ENCODE measurements at places on chromosomes 12 and 14.

- DNase-seq, result no peak
These were observed 22.1 kb downstream of the ACVR1B start for GRCh38 chr12:51973560-51973959.

DNA sequence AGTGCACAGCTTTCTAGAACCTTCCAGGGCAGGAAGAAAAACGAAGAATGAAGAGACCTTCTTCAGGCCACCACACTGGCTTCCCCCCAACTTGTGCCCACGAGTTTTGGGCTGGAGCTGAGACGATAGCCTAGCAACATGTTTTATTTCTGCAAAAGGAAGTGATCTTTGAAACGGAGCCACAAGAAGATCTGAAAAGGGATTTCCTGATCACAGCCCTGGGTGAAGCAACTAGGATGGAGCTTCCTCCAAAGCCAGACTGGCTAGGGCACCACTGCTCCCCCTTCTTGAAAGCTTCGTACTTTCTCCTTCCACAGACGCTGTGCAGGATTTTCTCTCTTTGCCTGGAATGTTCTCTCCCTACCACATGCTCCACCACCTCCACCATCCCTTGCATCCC, 418.3 kb downstream of the MED13L start:
- no peak for DNase-seq

DNA sequence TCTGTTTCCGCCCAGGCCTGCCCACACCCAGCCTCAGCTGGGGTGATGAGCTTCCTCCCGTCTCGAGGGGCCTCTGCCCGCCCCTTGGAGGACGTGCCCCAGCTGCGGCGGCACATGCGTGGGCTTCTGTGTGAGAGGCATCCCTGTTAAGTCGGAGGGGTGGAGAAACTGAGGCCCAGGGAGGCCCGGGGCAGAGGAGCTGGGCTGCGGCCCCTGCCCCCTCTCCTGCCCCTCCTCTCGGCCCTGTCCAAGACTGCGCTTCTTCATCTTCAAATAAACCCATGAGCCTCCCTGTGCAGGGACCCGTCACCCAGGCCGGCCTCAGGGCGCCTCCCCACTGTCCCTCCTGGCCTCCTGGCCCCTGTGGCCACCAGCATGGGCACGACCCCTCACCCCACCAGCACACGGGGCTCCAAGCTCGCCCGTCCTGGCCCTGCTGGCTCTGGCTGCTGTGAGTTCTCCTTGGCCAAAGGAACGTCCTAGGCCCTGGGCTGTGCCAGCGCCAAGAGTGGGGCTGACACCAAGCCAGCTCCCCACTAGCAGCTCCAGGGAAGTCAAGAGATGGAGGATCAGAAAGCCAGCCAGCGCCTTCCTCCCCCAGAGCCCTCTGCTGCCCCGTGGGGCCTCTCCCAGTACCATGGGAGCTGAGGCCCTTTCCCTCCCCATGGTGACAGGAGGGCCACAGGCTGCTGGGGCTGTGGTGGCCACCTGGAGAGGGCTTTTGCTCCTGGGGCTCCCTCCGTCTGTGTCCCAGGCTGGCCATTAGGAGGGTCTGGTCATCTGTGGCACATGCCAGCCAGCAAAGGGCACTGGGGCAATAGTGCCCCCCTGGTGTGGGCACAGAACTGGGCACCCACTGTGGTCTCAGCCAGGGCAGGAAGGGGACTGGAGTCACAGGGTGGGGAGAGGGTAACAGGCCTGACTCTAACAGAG, 180.4 kb downstream of the KIF26A start:
- no peak for DNase-seq

- DNase-seq, result no peak
These were observed 49.2 kb downstream of the FBXW8 start for GRCh38 chr12:116959845-116960514.

GRCh38 chr14:94685681-94686485, 73.7 kb downstream of the SERPINA3 start:
- DNase-seq, result no peak

GRCh38 chr14:106308839-106309389, 782.5 kb downstream of the TMEM121 start:
- peak; percentile 34 for DNase-seq

DNA sequence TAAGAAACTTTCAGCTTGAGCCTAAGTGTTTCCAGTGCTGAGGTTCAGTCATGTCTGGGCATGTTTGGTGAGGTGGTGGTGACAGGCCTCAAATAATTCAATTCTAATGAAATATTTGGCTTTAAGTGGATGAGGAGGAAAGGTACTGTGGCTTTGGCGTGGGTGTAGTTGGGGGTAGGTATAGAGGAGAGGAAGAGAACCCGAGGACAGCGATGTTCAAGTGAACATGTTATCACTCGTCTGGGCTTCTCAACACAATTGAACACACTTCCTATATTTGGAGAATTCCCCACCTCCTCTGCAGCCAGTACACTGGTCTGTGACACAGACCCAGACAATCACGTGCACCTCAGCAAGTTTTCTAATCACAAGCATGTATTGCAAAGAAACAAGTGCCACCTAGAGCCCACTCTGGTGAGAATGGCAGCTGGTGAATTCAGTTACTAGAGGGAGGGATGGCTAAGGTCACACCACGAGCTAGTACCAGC, 53.0 kb downstream of the IFNG-AS1 start:
- no peak for DNase-seq

DNA sequence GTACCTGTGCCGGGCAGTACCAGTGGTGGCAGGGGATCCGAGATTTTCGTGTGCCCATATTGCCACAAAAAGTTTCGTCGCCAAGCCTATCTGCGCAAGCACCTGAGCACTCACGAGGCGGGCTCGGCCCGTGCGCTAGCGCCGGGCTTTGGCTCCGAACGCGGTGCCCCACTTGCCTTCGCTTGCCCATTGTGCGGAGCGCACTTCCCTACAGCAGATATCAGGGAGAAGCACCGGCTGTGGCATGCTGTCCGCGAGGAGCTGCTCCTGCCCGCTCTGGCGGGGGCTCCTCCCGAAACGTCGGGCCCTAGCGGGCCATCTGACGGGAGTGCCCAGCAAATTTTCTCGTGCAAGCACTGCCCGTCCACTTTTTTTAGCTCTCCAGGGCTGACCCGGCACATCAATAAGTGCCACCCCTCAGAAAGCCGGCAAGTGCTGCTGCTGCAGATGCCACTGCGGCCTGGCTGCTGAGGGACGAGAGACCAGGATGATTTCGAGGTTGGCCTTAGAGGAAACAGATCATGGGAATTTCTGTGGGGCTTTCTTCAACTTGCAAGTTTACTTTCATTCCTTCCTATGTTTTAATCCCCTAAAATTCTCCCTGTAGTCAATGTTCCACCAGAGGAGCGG, 1.6 kb downstream of the INSM2 start:
- no peak for DNase-seq

DNA sequence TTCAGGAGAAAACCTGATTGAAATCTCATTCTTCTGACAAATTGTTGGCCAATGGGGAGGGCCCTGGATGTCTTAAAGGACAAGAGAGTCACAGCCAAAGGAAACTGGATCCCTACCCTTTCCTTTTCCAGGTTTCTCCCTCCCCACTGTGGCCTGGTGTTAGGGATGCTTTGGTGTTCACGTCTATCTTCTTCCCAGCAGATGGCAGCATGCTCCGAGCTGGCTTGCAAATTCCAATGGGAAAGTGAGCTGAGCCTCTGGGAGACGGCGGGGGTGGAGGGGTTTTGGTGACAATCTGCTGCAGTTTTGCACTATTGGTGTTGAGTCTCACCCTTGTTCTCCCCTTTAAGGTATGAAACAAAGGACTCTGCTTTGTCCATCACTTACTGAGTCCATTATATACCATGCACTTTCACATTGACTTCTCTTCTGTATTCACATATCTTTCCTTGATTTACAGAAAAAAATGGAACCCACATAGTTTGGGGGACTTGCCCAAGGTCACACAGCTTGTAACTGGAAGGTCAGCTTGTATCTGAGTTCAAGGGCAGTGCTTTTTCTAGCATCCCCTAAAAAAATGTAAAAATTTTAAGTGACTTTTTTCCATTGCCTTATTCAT, 39.3 kb downstream of the CCDC177 start:
- no peak for DNase-seq

DNA sequence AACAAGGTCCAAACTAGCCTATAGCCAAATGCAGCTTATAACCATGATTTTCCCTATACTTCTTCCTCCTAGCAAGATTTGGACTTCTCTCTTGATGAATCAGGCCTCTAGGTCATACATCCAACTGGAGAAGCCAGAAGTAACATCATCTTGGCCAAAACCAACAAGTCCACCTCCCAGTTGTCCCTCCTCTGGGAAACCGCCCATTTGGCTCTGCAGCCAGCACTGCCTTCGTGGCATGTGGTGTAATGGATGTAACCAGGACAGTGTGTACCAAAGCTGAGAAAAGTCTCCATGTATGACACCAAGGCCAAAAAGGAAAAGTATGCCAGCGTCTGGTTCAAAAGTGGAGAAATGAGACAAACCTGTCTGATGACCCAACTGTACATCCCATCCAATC, 59.3 kb upstream of the VASH1 start:
- no peak for DNase-seq

GRCh38 chr14:106737021-106737420, 1210.6 kb downstream of the TMEM121 start:
- DNase-seq, result no peak

- DNase-seq, result no peak
These were observed 419 bp upstream of the ATXN7L3B start for GRCh38 chr12:74537126-74537706.

- no peak for DNase-seq
These were observed 23.2 kb downstream of the GALNT9 start for GRCh38 chr12:132305991-132306884.

DNA sequence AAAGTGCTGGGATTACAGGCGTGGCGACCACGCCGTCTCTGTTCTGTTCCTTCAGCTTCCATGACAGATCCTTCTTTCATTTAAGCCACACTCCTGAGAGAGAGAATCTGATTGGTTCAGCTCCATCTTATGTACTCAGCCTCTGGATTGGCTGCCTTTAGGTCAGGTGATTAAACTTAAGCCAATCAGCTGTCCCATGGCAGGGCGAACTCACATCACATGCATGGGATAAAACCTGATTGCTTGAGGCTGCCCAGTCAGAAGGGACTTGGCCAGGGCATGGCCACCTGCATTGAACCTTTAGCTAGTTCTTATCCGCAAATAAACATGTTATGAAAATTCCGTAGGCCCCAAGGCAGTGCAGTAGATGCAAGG, 274.2 kb downstream of the SUDS3 start:
- no peak for DNase-seq

DNA sequence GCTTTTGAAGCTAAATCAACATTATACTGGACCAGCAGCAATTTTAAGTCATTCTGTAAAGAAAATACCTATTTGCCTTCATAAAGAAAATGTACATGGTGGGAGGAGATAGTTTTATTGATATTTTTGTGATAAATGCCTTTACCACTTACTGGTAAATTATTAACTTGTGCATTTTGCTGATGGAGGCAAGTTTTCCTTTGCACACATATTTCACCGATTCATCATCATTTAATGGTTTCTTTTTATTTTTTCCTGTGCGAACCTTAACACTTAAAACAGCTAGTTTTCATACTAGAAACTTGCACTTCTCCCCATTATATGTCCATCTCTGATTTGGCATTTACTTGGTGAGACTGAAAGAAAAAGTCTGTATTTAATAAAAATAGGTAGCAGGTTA, 239.3 kb downstream of the TRHDE start:
- no peak for DNase-seq

- DNase-seq, result no peak
These were observed 238.3 kb downstream of the SLC41A2 start for GRCh38 chr12:104719700-104720338.

DNA sequence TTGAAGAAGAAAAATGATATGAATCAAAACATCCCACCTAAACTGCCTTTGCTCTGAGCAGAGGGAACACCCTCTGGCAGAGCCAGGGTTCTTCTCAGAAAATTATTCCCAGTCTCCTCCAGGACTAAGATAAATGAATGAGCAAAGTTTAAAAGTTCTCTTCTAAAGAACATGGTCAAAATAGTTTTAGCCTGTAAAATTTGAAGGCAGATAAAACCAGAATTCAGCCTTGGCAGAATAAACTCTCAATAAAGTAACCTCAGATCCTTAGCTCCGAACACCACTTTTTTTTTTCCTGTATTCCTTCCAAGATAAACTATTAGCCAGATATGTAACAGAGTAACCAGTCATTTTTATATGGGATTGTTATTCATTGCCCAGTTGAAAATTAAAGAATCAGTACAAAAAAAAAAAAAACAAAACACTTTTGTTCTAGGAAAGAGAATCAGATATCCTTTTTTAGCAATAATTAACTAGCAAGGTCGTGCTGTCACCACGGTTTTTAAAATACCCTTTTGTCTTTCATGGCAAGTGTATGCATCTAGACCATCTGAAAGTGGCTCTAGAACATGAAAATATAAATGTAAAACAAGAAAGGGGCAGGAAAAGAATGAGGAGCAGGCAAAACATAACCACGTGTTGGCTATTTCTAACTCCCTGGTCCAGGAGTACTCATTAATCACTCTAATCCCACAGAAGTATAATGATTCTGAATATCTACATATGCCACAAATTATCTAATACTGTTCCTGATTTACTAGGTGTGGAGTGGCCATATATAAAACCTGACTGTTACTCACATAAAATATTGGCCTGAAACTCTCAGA, 60.8 kb downstream of the CAPZA3 start:
- no peak for DNase-seq

DNA sequence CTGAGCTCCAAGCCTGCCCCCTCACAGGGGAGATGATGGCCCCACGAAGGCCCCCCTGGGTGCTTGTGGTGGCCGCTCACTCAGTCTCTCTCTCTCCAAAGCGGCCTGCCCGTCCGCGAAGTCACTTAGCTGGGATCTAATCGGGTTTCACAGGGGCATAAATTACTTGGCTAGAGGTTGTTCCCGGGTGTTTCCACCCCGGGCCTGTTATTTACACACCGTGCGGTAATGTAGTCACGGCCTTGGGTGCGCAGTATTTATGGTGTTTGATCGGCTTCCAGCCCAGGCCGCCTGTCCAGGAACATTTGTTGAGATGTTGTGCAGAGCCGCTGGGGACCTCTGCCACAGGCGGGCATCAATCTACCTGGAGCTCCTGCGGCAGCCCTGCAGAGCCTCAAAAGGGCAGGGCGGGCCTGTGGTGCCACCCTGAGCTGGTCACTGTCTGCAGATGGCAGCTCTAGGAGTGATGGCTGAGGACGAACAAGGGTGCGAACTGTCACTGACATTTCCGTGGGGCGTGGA, 91.2 kb downstream of the KIF26A start:
- DNase-seq, result no peak

GRCh38 chr12:68495336-68496070, 115.2 kb upstream of the RAP1B start:
- DNase-seq, result no peak

- no peak for DNase-seq
These were observed 48.8 kb downstream of the NINJ2 start for GRCh38 chr12:614411-614970.

GRCh38 chr14:57378661-57379060, 11.7 kb upstream of the NAA30 start:
- DNase-seq, result no peak

GRCh38 chr14:68403191-68404145, 389.4 kb downstream of the ZFP36L1 start:
- DNase-seq, result no peak

DNA sequence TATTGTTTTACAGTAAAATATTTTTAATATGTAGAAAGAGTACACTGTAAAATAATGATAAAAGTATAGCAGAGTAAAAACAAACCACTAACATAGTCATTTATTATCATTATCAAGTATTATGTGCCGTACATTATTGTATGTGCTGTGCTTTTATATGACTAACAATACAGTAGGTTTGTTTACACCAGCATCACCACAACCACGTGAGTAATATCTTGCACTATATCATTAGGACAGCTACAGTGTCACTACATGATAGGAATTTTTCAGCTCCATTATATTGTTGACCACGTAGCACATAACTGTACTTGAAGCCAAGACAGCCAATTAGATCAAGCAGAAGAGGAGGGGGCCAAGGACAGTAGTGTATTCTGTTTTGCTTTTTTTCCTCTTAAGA, 415.4 kb downstream of the RAD51B start:
- no peak for DNase-seq

- no peak for DNase-seq
These were observed 93.5 kb upstream of the ETV6 start for GRCh38 chr12:11555743-11556625.
